ENCODE measurements at places on chromosomes 3 and 15.

DNA sequence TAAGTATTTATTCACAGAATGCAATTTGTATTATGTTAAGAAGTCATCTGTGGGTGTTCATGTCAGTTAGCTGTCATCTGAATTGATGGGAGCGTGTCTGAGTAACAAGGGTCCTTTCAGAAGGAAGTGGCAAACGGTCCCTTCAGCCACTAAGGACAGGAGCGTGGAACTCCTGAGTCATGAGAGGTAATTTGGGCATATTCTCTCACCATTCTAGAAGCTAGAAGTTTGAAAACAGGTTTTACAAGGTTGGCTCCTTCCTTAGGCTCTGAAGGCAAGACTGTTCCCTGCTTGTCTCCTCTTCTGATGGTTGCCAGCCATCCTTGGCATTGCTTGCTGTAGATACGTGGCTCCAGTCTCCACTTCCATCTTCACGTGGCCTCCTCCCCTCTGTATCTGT, 19.7 kb downstream of the ABHD2 start:
- no peak for DNase-seq

DNA sequence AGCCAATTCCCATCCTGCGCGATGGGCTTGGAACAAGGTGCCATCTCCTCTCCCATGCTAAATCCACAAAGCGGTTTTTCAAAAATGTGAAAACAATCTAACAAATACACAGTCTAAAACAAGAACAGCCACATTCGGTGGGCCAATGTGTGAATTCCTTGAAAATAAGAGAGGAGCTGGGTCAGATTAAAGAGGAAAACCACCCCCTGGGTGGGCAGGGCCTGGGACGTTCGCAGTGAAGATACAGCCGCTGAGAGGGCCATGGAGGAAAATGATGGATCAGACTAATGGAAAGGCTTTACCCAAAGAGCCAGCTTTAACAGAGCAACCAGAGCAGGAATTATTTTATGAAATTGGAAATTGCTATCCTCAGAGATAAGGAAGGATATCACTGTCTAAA, 27.4 kb downstream of the PRR20G start:
- DNase-seq: no peak

GRCh38 chr3:69091389-69092029, 6.8 kb downstream of the ARL6IP5 start:
- no peak for DNase-seq

- peak; percentile 29 for DNase-seq
These were observed 171.9 kb downstream of the FMN1 start for GRCh38 chr15:33022629-33023028.

DNA sequence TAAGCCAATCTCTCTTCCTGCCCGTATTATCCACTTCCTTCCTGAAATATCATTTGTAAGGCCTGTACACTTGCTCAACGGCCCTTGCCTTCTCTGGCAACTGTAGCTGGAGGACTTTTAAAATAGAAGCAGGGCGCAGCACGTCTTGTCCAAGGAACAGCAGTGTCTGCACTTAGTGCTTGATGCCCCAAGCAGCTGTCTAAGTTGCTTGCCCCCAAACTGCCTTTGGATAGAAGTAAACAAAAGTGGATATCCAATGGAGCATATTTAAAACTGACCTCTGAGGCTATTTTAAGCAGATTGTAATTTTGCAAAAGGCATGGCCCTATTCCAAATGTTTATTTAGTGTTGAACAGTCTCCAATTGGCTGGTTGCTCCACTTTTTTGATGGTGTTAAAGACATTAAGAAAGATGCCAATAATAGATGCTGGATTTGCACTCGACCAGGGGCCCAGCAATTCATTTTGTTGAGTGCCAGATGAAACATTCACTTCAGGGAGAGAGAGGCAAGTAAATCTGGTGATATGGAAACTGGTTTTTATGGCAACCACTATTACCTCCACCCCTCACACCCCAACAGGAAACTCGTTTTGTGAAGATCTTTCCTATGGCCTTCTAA, 526.8 kb upstream of the TBL1XR1 start:
- peak; percentile 61 for DNase-seq

DNA sequence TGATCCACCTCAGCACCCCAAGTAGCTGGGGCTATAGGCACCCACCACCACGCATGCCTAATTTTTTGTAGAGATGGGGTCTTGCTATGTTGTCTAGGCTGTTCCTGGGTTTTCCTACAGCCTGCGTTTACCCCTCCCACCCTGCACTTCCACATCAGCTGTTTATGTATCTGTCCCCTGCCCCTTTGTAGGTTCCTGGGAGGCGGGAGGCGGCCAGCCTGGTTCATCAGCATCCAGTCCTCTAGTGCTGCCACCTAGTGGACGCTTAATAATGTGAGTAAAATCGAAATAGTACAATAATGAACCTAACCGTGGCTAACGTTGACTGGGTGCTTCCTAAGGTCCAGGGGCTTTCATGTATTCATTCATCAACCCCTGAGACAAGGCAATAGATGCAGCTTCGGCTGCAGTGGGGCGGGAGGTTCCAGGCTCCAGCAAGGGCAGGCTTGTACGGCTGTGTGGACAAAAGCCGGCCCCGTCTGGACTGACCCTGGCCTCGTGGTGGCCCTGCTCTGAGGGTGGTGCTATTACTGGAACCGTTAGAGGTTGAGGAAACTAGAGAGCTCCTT, 1.2 kb upstream of the LCTL start:
- peak; percentile 76 for DNase-seq

GRCh38 chr3:5051772-5052171, 70.3 kb upstream of the ARL8B start:
- no peak for DNase-seq

DNA sequence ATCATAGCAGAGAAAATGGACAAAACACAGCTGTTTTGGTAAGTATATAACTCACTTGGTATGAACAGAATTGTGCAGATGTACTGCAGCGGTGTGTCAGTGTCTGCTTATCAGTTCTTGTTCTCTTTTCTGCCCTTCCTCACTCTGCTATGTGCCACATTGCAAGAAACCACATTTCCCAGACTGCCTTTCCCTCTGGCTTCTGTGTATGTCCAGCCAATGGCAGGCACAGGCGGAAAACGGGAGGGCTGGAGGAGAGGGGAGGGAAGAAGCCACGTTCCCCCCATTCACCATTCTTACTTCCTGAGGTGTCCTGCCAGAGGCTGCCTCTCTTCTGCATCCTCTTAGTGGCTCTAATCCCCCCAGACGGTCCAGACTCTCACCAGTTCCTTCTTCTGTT, 15.4 kb downstream of the HHLA2 start:
- DNase-seq: no peak

- peak; percentile 25 for DNase-seq
These were observed 41.5 kb downstream of the ABHD17C start for GRCh38 chr15:80736560-80736959.

DNA sequence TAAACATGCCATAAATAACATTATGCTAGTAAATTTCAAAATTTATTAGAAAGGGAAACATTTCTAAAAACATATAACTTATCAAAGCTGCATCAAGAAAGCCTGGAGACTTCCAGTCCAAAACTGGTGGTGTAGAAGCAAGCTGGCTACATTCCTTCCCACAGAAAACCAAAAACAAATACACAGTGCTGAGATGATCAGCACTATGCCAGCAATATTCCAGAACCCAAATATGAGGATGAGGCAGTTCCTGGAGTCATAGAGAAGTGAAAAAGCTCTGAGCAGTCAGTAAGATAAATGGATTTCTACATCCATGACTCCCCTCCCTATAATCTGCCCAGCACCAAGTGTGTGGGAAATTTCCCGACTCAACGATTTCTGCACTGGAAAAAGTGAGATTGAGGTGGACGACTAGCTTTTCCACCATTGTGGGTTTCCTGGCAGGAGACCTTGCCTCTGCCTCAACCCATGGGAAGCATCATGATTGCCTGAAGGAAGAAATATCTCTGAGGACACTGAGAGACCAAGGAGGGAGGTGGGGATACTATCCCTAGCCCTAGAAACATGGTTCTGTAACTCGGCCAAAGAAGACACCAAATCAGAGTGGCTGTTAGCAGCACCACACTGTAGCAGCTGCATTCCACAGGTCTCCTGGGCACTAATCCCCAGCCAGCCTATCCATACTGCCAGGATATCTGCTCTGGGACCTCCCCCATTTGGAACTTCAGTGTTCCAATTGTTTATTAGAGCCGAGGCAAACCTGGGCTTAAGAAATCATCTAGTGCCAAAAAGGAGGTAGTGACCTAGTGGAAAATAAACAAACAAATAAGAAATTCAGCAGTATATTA, 11.8 kb upstream of the CLN6 start:
- DNase-seq: no peak

DNA sequence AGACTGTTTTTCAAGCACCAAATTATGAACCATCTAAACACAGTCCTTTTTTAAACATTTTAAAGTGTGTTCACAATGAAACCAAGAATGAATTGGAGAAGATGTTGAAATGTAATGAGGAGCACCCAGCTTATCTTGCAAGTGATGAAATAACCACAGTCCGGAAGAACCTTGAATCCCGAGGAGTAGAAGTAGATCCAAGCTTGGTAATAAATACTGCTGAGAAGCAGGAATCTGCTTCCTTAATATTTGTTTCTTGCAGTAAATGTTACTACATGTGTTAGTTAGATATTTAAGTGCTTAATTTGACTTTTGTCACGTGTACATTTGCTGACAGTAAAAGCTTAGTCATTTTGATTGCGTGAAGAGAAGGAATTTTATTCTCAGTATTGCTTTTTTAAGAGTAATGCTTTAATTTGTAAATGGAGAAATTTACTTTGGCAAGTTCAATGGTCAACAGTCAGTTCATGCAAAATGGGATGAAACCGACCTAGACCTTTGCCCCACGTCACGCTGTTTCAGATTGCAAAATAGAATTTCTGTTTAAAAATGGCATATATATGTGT, 69.8 kb downstream of the OPA1 start:
- peak; percentile 44 for DNase-seq

DNA sequence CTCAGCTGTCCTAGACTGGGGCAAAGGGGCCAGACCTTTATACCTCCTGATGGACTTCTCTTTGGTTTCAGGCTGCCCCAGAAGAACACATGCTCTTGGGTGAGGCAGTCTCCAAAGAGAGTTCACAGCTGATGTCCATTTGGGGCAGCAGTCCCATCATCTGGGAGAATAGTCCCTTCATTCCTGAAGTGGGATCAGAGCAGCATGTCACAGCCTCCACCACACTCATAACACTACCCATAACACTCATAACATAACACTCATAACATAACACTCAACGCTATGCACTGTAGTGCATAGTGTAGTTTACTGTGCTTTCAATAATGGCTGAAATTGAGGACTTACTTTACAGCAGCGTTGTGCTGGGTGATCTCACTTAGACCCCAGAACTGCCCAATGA, 36.7 kb upstream of the PLCL2 start:
- DNase-seq: no peak

DNA sequence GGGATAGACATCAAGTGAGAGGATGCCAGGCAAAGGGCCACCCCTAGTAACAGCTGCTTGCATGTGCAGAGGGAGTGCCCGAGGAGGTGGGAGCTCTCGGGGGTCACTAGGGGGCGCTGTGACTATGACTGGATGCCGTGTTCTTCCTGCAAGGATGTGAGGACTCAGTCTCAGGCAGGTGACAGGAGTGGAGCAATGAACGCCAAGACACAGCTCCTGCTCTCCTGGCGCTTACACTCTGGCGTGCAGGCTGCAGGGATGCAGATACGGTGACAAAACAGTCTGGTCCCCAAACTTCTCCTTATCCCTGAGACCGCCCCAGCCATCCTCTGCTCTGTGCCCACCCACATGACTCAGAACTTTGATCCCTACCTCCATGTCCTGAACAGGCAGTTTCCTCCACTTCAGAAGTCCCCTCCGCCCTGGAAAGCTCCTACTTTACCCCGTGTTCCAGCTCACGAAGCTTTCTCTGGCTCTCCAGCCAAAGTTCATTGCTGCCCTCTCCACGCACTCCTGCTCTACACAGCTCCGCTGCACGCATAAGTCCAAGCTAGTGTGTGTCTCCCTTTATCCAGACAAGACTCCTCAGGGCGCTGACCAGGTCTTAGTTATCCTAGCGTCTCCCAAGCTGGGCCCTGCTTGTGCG, 14.7 kb downstream of the RHOV start:
- DNase-seq: peak; percentile 70

DNA sequence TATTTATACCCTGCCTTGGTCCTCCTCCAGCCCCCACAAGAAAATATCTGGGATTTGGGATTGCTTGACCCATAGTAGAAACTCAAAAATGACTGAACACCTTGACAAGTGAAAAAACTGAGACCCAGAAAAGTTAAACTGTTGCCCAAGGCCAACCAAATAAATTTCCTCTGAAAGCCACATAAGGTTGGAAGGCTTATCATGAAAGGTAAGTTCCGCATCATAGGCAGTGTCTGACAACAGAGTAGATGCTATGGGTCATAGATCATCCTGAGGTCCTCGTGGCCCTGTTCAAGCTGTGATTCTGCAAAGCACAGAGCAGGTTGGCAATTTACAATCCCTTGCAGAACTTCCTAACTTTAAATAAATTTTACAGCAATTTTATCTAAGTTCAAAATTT, 140.8 kb upstream of the TSC22D2 start:
- no peak for DNase-seq

DNA sequence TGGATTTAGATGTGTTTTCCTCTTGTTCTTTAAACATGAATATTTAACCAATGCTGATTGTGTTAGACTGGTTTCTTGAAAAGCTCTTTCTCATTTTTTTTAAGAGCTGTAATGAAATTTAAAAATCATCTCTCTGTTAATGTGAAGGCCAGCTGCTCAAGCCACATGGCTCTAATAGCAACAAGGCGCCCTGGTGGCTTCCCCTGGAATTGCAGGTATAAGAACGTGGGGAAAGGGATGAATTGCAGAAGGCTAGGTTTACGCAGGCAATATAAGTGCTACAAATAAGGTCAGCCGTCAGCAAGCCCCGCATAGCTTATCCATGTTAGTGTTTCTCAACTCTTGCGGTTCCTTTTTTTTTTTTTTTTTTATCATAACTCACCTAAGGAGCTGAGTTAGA, 108.5 kb downstream of the SAMMSON start:
- peak; percentile 10 for DNase-seq

- no peak for DNase-seq
These were observed 14.5 kb upstream of the SLC6A1 start for GRCh38 chr3:10977892-10978510.

DNA sequence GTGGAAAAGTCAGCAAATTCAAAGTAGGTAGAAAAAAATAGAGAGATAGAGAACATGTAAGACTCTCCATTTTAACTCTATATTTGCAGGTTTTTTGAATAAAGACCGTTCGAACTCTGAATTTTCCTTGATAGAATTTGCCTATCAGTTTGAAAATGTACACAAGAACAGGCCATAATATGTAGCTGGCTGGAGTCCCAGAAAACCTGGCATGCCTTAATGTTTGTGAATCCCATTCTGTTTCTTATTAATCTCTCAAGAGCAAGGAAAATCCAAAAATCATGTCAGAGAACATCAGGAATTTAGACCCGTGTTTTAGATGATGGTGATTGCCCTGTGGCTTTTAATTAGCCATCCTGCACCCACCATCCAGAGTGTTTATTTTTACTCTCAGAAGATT, 7.2 kb upstream of the CFAP161 start:
- peak; percentile 35 for DNase-seq

- DNase-seq: peak; percentile 10
These were observed 92.0 kb downstream of the MTHFS start for GRCh38 chr15:79804838-79805237.

DNA sequence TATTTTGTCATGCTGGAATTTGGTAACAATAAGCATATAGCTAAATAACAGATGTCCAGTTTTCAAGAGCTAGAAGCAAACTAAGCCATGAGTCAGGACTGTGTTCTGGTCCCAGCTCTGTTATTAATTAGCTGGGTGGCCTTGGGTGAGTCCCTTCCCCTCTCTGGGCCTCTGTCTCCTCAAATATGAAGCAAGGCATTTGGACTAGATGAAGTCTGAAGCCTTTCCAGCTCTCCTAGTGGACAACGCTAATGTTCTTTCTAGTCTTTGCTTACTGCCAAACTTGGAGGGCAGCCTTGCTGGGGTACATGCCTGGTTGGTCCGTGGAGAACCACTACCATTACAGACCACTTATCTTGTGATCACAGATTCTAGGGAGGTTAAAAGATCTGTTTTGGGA, 127.6 kb downstream of the DUT start:
- peak; percentile 72 for DNase-seq
